Lung microvascular endothelial cell (primary cell): ENCODE measurements at places on chromosomes 2 and 18.

- DNase-seq = peak; percentile 39
These were observed 61.2 kb upstream of the CUL3 start for GRCh38 chr2:224646242-224646846.

- no peak for DNase-seq
These were observed 112.6 kb downstream of the HDAC4 start for GRCh38 chr2:239288237-239288636.

DNA sequence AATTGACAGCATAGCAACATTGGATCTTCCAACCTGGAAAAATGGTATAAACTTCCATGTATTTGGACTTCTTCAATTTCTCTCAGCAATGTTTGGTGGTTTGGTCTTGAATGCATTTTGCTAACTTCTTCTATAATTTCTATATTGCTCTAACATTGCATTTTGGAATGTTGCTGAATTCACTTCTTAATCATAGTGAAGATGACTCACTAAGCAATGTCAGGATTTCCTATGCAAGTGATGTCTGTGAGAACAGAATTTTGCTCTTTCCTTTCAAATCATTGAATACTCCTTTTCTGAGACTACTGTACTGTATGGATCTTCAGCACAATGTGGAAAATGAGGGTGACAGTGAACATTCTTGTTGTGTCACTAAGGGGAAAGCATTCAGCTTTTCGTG lies 28.9 kb upstream of the CDH19 start:
- peak; percentile 34 for DNase-seq

- peak; percentile 0 for DNase-seq
These were observed 1012.4 kb upstream of the CRIM1 start for GRCh38 chr2:35343135-35343534.

GRCh38 chr2:144230448-144231085 lies 289.4 kb downstream of the ZEB2 start:
- DNase-seq = no peak

DNA sequence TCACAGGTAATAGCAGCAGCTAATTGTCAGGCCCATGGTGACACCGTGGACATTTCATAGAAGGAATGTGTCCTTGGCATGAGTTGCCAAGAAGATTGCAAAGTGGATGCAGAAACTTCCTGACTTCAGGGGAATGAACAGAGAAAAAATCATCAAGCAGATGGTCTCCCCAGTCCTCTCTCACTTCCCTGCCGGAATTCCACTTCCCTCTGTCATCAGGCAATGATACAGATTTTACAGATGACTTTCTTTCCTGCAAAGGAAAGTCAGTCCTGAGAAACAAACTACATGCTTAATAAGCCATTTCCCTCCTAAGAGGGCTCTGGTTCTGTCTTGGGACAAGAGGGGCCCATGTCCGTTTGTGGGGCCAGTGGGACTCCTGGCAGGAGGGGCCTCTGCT lies 45.7 kb downstream of the KCNF1 start:
- DNase-seq = no peak

DNA sequence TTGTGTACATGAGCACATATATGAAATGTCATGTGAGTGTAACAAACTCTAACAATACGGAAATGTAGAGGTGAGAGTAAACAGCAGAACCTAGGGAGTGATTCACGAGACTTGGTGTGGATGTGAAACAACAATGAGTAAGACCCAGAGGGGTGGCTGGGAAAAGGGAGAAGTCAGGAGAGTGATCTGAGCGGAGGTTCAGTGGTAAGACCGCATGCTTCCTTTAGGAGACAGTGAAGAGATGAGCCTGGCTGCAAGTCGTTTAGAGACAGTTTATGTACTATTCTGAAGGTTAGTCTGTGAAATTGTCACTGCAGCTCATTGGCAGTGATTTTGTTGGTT lies 150.6 kb downstream of the PRPF40A start:
- no peak for DNase-seq

DNA sequence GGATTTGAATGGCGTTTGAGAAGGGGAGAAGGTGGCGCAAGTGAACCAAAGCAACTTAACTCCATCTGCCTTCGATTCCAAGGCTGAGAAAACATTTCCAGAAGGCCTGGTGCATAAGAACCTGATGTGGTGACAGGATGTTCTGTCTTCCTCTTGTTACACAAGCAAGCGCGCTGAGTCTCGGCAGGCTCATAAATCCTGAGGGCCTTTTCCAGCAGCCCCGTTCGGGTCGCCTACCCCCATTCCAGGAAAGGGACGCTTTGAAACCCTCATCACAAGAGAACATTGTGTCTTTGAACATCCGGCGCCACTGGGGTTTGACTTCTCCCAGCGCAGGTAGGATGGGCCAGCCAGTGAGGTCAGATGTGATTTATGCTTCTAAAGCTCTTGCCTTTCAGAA lies 403.5 kb downstream of the SETBP1 start:
- no peak for DNase-seq
